ENCODE measurements at places on chromosomes 3 and 15.

DNA sequence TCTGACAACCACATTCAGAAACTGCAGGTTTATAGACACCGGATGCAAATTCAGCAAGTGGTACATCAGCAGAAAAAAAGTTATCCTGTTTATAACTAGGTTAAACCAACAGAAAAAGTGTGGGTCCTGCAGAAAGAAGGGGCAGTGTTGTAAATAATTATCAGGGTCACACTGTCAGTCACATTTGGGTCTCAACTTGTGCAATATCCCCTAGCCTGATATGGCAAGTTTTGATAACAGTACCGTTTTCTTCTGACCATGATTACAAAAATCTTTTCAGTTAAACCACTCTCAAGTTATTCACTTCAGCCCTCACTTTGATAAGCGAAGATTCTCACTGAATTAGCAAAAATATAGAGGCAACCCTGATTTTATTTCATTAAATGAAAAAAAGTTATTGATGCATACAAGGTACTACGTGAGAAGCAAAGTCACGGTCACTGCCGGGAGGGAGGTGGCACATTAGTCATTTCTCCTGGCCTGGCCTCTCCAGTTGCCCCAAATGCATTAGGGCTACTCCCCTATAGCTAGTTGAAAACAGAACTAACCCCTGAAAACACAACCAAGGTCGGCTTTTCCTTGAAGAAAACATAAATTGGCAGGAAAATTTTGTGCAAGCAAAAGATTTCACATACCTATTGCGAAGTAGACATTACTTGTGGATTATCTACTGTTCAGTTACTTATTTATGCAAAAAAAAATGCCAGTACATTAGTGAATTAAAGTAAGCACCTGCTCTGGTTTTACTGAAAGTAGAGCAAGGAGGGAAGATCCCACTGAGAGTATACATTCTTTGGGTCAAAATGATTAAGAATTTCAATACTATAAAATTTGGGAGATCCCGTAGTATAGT lies 28.6 kb downstream of the IL5RA start:
- DNase-seq, result no peak

DNA sequence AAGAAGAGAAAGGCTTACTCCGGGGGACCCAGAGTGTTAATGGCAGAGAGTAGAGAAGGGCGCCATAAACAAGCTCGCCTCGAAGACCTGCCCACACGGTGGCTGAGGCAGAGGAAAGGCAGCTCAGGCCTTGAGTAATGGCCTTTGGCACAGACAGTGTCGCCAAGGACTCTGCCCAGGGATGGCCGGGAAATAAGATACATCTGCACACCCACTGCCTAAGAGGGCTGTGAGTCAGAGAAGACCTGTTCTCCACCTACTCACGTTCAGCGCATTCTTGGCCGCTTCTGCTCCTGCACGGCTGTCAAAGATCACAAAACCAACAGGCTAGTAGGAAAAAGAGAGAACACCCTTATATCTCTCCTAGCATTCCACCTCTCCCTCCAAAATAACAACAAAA lies 26.2 kb downstream of the RBPMS2 start:
- DNase-seq, result peak; percentile 14

DNA sequence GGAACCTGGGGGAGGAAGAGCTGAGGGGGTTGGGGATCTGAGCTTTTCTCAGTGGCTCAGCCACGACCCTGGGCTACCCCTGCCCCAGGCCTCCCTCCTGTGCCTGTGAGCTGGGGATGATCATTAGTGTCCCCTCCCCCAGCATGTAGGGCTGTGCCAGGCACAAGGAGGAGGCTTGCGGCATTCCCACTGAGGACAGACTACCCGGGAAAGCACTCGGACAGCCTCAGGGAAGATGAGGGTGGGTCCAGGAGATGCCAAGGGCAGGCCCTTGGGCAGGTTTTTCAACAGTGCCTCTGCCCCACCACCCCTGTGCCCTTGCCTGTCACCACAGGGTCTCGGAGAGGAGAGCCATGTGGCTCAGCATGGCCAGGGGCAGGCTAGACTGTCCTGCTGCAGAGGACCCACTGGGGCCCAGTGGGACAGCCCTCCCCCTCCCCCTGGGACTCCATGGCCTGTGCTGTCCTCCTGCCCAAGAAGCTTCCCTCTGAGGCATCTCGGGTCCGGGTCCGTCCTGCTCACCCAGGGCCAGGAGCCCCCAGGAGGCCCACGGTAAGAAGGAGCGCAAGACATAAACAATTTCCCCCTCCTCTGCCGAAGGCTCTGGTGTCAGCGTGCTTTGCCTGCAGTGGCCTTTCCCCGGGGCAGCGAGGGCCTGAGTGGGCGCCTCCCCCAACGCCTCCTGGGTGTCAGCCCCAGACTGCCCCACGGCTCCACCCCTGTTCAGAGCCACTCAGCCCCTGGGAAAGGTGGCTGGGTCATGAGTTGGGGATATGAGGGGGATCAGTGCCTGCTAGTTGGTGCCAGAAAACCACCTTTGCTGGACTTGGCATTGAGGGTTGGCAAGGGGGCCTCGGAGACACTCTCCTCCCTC lies 192.5 kb downstream of the GOLGA6L6 start:
- DNase-seq, result no peak

DNA sequence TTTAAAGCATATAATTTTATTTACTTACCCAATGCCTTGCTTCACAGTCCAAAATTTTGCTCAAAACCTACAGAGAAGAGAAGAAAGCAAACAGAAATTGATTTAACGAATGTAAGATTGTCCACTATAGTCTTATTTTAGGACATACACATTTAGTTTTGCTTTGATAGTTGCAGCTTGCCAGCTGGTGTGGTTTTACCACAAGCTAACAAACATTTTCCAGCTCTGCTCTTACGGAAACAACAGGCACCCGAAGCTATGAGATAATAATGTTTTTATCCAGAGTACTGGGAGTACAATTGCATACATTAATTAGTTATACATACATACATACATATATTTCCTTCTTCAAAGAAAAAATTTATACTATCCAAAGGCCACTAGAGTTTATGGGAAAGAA lies 10.4 kb downstream of the BCL6 start:
- no peak for DNase-seq

DNA sequence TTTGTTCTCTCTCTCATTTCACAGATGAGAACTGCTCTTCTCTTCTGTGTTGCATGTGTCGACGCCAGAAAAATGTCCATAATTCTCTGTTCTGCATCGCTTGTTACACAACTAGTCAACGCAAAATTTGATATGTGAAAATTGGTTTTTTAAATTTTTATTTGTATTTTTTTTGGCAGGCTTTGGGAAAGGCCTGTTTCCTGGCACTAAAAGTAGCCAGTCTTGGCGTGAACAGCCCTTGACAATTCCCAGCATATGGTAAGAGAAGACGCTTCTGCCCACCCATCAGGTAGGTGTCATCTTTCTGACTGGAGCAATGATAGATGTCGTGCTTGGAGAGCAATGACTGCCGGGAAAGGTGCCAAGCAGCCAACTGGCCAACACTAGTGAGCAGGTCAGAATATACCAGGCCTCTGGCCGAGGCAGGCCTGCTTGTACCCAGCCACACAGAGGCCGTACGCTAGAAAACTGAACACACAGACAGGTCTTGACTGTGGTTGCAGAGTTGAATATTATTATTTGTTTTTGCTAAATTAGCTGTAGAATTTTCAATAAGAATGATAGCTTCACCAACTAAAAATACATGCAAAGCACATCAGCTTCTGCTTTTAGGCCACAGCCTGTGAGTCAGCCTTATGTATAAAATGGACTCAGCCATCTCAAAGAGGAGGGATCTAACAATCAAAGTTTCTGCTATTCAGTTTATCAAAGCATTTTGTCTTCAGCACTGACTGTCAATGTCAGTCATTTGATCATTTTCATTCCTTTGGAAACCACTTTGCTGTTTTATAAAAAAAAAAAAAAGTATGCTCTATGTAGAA lies 837.5 kb downstream of the MCTP2 start:
- no peak for DNase-seq
